GM12878 (cell line): ENCODE measurements at places on chromosomes 1 and 21.

- DNase-seq: no peak
Measured at GRCh38 chr1:112239683-112240330, 156.2 kb upstream of the CTTNBP2NL start.

- no peak for DNase-seq
Measured at GRCh38 chr1:232610192-232610901, 19.6 kb downstream of the SIPA1L2 start.

GRCh38 chr1:45666836-45667235, 19.5 kb downstream of the GPBP1L1 start:
- DNase-seq: no peak

GRCh38 chr1:33117440-33118085, 36.6 kb downstream of the AZIN2 start:
- no peak for DNase-seq

GRCh38 chr1:184866586-184866985, 107.7 kb downstream of the NIBAN1 start:
- no peak for DNase-seq

GRCh38 chr1:160049101-160049500, 17.3 kb upstream of the PIGM start:
- DNase-seq: no peak

- no peak for DNase-seq
Measured at GRCh38 chr21:44800971-44801467, 601 bp downstream of the UBE2G2 start.

DNA sequence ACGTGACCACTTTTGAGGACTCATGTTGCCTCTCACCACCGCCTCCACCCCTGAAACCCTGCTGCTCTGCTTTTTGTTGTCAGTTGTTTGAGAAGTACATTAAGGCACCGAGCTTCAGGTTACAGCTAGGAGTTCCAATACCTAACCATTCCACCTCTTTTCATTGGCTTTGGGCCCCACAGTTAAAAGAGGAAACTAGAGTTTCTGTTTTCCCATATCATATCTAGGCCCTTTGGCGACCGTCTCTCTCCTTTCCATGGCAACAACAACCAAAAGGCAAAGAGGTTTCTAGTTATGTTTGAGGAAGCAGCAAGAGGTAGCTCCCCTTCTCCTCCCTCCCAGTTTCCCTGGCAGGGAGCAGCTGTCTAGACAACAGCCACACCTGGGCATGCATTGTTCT, 5.9 kb downstream of the ANKRD35 start:
- no peak for DNase-seq

GRCh38 chr1:151311589-151312331, 15.5 kb downstream of the PI4KB start:
- no peak for DNase-seq

DNA sequence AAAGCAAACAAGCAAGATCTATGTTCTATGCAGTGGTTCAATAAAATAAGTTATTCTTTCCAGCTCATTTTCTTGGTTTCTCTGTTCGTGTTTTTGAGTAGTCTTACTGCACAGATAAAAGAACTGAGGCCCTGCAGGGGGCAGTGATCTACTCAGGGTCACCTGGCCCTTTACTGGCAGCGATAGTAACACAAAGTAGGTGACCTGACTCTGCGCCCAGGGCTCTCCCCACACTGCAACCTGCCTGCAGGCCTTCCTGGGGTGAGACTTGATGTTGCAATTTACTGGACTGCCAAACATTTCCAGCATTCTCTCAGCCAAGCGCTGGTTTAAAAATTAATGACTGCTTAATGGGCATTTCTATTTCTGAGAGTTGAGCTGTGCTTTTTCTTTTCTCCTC, 110.3 kb downstream of the HUNK start:
- DNase-seq: no peak

- no peak for DNase-seq
Measured at GRCh38 chr21:17501107-17502006, 11.5 kb upstream of the CXADR start.
